ENCODE measurements at places on chromosomes 2 and 18. TPM values are rescaled to one million over a fixed set of nuclear protein-coding genes. Genes with fewer than 3 reads are reported as not detected.

GRCh38 chr18:57497372-57498294 is 62.5 kb downstream of the ONECUT2 start:
- no peak for DNase-seq

DNA sequence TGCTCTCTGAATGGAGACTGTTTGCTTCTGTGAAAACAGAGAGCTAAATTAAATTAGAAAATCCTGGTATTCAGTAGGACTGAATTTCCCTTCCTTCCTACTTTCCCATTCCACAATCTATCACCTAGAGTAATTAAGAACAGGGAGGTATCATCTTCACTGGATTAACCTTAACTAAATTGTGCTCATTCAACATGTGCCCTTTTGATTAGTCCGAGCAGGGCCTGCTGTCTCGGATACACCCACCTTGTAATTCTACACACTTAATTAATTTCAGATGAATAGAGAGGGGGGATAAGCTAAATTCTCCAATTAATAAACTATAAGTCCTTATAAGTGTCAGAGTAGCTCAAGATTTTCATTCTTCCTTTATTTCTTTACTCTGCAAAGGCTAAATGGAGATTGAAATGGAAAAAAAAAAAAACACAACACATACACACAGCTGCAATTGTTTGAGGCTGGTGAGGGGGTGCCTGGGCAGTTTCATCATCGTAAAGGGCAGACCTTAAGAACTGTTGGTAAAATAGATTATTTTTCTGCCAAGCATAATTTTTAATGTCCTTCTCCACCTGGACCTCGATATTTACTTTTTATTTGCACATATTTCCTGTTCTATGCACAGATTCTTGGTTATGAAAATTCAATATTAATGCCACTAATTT is 157.1 kb upstream of the SIX2 start:
- no peak for DNase-seq

- DNase-seq = no peak
Observed at GRCh38 chr2:28544036-28544346, 48.1 kb downstream of the PLB1 start.

DNA sequence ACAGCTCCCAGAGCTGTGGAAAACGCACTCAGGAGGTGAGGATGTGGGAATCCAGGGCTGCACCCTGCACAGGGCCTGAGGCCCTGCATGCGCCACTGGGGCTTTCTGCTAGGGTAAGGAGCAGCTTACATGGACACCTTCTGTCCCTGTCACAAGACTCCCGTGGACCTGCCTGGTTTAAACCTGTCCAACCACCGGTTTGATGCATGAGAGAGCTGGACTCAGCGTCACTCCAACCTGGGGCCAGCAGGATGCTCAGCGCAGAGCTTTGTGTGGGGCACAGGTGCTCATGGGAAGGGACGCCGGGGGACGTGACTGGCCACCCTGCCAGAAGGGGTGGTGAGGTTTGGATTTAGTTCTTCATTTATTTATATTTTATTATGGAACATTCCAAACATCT is 24.2 kb downstream of the SNORC start:
- DNase-seq = no peak

GRCh38 chr18:36376361-36376760 is 78.8 kb downstream of the FHOD3 start:
- DNase-seq = no peak

GRCh38 chr2:143397884-143398614 is 268.8 kb downstream of the ARHGAP15 start:
- DNase-seq = no peak

GRCh38 chr2:117190856-117191559 is 623.5 kb upstream of the DDX18 start:
- DNase-seq = no peak

- no peak for DNase-seq
Observed at GRCh38 chr2:67164771-67165522, 232.2 kb upstream of the ETAA1 start.

GRCh38 chr2:23705771-23706612 is 220.9 kb downstream of the ATAD2B start:
- DNase-seq = no peak

GRCh38 chr2:105634198-105634597 is 110.5 kb upstream of the NCK2 start:
- no peak for DNase-seq

DNA sequence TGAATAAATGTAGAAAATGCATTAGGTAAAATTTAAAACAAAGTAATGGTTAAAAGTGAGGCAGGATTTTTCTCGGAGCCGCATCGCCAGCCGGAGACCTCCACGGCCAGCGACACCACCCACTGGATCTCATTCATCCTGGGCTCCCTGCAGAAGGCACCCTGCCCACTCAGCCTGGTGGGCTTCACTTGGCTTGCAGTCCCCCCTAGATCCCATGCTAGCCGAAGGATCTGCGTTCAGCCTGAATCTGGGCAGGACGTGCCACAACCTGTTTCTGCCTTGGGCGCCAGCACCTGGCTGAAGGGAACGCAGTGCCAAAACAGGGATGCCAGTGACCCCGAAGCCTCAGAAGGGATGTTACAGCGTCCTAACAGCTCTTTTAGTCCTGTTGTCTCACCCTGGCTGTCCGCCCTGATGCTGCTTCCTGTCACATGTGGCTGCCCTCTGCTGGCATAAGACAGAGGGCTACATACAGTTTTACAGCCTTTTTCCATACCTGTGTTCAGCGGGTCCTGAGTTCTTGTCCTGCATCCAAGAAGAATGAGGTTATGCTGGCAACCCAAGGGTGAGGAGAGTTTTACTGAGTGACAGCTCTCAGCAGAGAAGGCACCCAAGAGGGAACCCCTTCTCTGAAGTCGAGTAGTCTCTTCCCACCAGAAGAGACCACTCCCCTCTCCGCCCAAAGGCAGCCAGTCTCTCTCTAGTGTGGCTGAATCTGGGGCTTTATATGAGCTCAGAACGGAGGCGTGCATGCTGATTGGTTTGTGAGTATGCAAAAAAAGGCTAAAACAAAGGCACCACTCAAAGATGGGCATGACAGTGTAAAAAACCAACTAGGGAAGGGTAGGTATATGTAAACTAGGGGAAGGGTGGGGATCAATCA is 173.1 kb upstream of the GYPC start:
- no peak for DNase-seq

Gene CDKL4
- 0.99 TPM for total RNA-seq

GRCh38 chr2:177165721-177166711 is 46.6 kb upstream of the HNRNPA3 start:
- no peak for DNase-seq

Gene ZNF532
- 11.6 TPM for total RNA-seq

- no peak for DNase-seq
Observed at GRCh38 chr2:181463588-181463987, 6.4 kb downstream of the ITGA4 start.
